ENCODE measurements at places on chromosomes 2 and 18.

GRCh38 chr2:134023854-134024253, 230.0 kb upstream of the MGAT5 start:
- H3K4me3 ChIP-seq = no peak overlapping the region
- H3K27ac ChIP-seq = no peak overlapping the region
- DNase-seq = no peak

DNA sequence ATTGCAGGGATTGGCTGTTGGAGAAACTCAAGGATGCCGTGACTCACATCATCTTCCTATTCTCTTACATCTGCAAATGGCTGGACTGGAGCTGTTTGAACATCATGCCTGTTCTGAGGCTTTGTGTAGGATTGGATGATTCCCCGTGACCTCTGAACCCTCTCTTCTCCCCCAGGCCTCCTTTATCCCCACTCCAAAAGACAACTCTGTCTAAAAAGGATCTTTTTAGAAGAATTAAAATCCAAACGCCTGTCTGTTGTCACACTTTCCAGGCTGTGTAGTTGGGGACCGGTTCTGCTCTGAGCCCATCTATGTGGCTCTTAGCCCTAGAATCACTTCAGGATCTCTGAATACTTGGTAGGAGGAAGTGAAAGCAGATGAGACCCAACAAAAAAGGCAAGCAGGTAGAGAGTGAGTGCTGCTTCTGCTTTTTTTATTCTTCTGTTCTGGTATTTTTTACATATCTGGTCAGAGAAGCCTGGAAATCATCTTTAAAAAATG, 565 bp downstream of the SP140 start:
- no peaks in the 10 kb centered on the region for H3K27me3 ChIP-seq
- no peaks in the 10 kb centered on the region for H3K4me1 ChIP-seq
- H3K4me3 ChIP-seq = no peak overlapping the region
- DNase-seq = no peak

DNA sequence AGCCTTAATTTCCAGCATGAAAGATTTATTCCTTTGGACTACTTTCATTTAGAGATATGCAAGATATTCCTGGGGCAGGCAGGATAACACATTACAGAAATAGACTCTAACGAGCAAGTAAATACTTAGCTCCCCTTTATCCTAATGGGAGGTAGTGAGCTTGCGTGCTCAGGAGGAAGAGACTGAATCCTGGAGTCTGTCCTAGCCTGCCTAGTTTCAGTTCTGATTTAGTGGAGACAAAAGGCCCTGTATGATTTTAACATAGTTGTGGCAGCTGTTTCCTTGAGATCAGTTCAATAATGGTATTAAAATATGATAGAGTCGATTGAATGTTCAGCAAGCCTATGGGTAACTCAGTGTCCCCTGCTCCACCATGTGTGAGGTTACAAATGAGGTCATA, 109.5 kb downstream of the FMNL2 start:
- no peak overlapping the region for H3K4me3 ChIP-seq
- no peaks in the 10 kb centered on the region for H3K4me1 ChIP-seq
- H3K36me3 ChIP-seq = no peaks in the 10 kb centered on the region
- DNase-seq = no peak
- no peaks in the 10 kb centered on the region for H3K27me3 ChIP-seq
- no peak overlapping the region for H3K27ac ChIP-seq

GRCh38 chr2:121017396-121017795, 267.6 kb downstream of the TFCP2L1 start:
- DNase-seq = no peak
- H3K4me3 ChIP-seq = no peak overlapping the region
- no peaks in the 10 kb centered on the region for H3K36me3 ChIP-seq
- H3K27ac ChIP-seq = no peak overlapping the region

DNA sequence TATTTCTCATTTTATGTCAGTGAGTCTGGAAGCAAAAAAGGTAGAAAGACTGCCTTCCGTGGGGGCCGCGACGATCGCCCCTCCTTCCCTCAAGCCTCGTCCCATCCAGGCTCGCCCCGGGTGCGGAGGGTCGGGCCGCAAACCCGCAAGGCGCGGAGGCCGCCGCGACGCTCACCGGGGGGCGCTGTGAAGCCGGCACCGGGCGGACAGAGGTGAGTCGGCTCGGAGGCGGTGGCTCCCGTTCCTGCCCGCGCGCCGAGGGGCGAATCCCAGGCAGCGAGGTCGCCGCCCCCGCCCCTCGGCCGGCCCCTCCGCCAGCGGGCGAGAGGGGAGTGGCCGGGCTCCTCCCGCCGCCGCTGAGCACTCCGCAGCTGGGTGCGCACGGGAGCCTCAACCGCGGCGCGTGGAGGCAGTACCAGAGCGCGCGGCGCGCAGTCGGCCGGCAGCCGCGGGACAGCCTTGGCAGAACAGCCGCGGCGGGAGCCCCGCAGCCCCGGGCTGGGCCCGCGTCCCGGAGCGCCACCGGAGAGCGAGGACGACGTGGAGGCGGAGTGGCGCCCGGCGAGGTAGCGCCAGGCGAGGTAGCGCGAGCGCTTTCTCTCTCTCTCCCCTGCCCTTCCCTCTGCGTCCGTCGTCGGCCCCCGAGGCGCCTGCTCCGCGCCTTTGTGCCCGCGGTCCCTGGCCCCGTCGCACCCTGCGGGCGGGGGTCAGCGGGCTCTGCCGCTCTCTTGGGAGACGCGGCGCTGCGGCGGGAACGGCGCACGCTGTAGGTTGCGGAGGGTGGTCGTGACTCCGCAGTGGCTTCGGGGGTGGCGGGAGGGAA, at the start of gene MYO1B:
Gene MYO1B (plus strand): TSS at position 359 of the 823 bp plus-strand sequence. CDS start 31,492 bp downstream, outside the sequence.
- peak; percentile 56 for DNase-seq
- peak within 1 kb of the TSS; percentile 85 for H3K27ac ChIP-seq
- no peaks in the 10 kb centered on the region for H3K27me3 ChIP-seq
- H3K4me1 ChIP-seq = no peaks in the 10 kb centered on the region

DNA sequence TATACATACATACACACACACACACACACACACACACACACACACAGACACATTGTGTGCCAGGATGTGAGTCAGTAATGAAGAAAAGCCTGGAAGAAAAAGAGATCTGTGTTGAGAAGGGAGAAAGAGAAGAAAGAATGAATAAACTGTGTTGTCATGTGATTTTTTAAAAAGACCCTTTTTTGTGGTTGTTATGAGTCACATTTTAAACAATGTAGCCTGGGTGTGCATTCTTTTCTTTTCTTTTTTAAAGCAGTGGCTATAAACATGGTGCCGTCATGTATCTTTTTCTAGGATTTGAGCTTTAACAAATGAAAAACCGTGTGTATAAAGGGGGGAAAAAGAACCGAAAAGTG, 87.2 kb downstream of the NRP2 start:
- H3K27me3 ChIP-seq = no peaks in the 10 kb centered on the region
- no peak for DNase-seq
- H3K4me3 ChIP-seq = no peak overlapping the region
- peak overlapping the region; percentile 66 for H3K27ac ChIP-seq
- H3K36me3 ChIP-seq = no peaks in the 10 kb centered on the region
- H3K4me1 ChIP-seq = peaks cover 7% of the 10 kb centered on the region

DNA sequence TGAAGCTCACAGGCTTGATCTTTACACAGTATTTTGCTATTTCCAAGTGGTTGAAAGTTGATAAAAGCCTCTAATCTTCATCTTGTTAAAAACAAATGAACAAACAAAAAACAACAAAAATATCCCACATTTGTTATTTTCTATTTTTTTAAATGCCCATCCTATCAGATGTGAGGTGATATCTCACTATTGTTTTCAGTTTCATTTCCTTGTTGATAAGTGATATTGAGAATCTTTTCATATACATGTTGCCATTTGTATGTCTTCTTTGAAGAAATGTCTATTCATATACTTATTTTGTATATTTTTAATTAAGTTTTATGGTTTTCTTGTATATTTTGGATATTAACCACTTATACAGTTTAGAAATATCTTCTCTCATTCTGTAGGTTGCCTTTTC, 175.8 kb downstream of the CALCRL start:
- DNase-seq = no peak
- no peaks in the 10 kb centered on the region for H3K27me3 ChIP-seq
- no peaks in the 10 kb centered on the region for H3K36me3 ChIP-seq
- H3K27ac ChIP-seq = no peak overlapping the region

DNA sequence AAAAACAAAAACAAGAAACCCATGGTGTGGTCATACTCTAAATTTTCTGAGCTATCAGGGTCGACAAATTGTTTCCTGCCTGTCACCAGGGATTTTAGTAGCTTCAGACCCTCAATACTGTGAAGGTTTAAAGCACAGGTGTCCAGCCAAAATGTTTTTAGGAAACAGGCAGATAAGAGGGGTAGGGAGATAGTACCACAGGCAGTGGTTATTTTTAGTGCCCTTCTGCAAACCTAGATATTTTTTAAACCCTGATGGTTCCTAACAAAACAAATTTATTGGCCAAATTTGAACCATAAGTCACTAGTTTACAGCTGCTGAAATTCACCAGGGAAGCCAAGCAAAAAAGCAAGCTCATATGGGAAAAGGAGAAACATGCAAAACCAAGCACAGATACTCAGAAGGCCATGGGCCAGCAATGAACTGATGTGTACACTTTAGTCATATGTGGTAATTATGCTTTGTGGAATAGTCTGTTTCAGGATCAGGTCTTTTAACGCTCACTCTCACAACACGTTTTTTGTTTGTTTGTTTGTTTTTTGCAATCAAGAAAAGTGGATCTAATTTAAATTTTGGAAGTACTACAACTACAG, 156.8 kb upstream of the STK17B start:
- H3K4me1 ChIP-seq = no peaks in the 10 kb centered on the region
- H3K36me3 ChIP-seq = no peaks in the 10 kb centered on the region
- H3K4me3 ChIP-seq = no peak overlapping the region

DNA sequence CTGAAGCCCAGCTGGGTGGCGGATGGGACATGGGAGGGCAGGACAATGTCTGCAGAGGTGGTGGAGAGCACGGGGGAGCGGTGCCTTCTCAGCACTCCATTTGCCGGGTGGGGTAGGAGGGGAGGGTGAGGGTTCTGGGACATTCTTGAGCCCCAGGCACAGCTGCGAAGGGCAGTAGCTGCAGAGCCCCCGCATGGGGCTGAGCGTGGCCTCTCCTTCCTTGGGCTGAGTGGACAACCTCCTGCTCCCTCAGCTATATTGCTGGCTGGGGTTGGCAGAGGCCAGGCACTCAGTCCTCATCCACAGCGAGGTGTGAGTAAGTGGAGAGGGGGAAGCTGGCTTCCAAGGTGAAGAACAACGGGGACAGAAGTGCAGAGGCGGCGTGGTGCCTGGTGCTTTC, 50.1 kb downstream of the RHOB start:
- no peaks in the 10 kb centered on the region for H3K36me3 ChIP-seq
- DNase-seq = no peak
- no peak overlapping the region for H3K27ac ChIP-seq
- no peaks in the 10 kb centered on the region for H3K4me1 ChIP-seq

DNA sequence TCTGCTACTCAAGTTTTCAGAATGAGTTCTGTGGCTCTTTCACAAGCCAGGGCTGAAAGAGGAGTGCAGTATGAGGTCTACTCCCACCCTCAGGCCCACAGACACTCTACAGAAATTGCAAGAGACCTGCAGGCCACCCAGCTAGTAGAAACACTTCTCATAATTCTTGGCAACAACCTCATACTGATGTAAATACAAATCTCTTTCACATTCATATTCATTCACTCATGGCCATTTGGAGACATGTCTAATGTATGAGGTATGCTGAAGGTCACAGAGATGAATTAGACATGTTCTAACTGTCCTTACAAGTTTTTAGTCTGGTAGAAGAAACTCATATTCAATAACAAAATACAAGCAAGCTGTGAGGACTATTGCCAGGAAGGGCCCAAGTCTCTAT, 83.8 kb upstream of the KLHL29 start:
- no peak for DNase-seq
- no peaks in the 10 kb centered on the region for H3K36me3 ChIP-seq
- no peak overlapping the region for H3K27ac ChIP-seq
- H3K27me3 ChIP-seq = no peaks in the 10 kb centered on the region
- no peaks in the 10 kb centered on the region for H3K4me1 ChIP-seq

Measured in uterus (tissue), 4 donors.